ENCODE measurements at places on chromosomes 3 and 15.
A peak's percentile ranks its signal among the peaks of the same experiment; 100 is the strongest.

DNA sequence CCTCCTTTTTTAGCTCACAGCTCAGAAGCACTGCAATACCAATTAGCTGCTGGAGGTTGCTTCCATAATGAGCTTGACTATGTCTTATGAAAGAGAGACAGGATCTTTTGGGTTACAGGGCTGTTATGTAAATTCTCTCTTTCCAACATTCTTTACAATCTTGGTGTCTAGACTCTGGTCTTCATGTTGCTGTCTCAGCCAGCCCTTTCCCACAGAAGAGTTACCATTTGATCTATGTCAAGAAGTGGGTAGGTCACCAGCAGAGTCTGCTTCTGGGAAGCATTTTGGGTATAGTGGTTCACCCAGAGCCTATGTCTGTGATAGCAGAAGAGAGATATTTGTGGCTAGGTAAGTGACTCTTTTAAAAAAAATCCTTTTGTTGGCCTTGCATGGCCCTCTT lies 234.5 kb downstream of the SATB1 start:
- no peak for DNase-seq

GRCh38 chr3:148604270-148605085 lies 93.2 kb upstream of the AGTR1 start:
- peak; percentile 9 for DNase-seq

DNA sequence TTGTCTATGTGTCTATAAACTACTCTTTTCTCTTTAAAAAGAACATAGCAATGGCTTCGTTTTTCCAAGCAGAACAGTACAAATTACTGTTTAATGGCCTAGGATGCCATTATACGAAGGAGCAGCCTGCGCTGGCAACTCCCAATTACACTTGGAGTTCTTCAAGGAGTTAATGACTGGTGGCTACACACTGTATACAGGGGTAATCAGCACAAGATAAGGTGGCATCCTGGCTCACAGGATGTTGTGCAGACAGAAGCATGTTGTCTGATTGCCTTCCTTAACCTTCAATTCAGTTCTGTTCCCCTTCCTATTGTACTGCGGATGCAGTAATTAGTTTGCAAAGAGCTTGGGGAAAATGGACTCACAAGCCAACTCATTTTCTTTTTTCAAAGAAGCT lies 250.7 kb upstream of the ROBO2 start:
- no peak for DNase-seq

- no peak for DNase-seq
Measured at GRCh38 chr3:153145454-153145853, 16.6 kb upstream of the RAP2B start.

- DNase-seq: no peak
Measured at GRCh38 chr15:68348081-68348480, 70.5 kb downstream of the FEM1B start.

DNA sequence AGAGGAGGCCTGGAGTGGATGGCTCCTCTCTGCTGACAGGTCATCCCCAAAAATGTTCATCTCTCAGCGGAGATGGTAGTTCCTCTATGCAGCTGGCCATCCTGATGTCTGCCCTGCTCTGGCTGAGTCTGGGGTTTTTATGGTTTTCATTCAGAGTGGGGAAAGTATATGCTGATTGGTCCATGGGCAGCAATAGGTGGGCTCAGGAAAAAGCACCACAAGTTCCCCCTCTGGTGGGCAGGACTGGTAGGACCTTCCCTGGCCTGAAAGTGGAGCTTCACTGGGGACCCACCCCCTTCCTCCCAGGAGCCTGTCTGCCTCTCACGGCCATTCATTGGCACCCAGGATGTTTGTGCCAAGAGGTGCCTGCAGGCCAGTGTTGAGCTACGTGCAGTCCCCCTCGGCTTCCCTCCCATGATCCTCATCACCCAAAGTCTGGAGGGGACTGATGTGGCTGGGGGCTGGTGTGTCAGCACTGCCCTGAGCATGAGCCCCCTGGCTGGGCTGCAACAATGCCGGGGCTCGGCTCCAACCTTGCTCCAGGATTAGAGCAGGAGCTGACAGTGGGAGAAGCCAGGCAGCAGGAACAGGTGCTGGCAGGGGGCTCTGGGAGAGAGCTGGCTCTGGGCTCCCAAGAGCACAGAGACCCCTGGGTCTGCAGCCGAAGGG lies 13.1 kb upstream of the BLOC1S6 start:
- peak; percentile 2 for DNase-seq

GRCh38 chr15:70244978-70245542 lies 147.3 kb upstream of the TLE3 start:
- DNase-seq: no peak

- DNase-seq: no peak
Measured at GRCh38 chr3:12972043-12972442, 101.2 kb downstream of the IQSEC1 start.

Data from Caki2 (cell line).